Iris pigment epithelial cell (primary cell): ENCODE measurements at places on chromosomes 16 and 17.

GRCh38 chr17:47649972-47650524 is 329 bp downstream of the KPNB1 start:
- DNase-seq = no peak

GRCh38 chr17:10031606-10032005 is 126.5 kb upstream of the RCVRN start:
- DNase-seq = no peak

DNA sequence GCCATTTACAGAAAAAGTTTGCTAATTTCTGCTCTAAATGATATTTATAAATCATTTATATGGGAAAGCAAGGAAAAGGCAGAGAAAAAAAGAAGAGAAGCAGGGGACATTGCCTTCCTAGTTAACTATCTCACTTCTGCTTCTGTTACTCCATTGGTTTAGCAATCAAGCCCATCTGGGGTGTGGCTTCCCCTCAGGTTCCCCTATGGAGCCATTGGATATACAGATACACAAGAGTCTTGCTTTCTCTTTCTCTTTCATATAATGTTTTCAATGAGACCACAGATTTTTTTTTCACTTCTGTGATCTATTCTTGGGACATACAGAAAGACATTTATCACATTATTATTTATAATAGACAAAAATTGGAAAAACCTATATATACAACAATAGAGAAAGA is 105.6 kb upstream of the TOM1L1 start:
- DNase-seq = no peak

GRCh38 chr16:3525951-3526350 is 25.1 kb downstream of the CLUAP1 start:
- DNase-seq = no peak

- peak; percentile 84 for DNase-seq
Measured at GRCh38 chr16:82748026-82748425, 121.3 kb downstream of the CDH13 start.
